ENCODE measurements at places on chromosomes 2 and 18.

DNA sequence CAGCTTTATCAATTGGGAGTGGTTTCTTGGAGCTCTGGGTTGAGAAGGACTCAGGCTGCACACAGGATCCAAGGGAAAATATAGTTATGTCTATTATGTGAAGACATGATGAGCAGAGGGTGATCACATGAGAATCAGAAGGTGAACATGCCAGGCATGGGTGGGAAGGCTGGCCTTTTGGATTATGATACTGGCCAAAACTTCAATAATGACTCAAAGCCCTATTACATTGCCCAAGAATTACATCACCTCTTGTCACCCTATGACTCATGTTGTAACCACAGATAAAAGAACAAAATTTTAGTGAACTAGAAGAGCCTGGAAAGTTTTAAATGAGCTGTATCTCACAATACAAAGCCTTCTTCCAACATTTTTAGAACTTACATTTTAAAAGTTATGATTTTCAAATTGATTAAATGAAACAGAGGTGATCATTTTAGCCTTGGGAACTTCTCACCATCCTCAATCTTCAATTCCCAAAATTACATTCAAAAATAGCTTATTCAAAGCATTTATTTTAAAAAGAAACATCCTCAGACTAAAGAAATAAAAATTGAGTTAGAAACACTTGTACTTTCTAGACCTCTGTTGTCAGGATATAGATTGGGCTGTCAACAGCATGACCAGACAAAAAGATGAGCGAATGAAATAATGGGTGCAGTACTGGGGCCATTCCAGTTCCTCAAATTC is 428.3 kb downstream of the MBD2 start:
- DNase-seq = no peak

GRCh38 chr2:104025295-104025694 is 828.6 kb upstream of the POU3F3 start:
- DNase-seq = no peak

- DNase-seq = no peak
These were observed 32.2 kb upstream of the TEX51 start for GRCh38 chr2:126866451-126866850.

- no peak for DNase-seq
These were observed 91.3 kb downstream of the FAM210A start for GRCh38 chr18:13635046-13635445.

- DNase-seq = no peak
These were observed 39.3 kb upstream of the DSG1 start for GRCh38 chr18:31278609-31279071.
